ENCODE measurements at places on chromosomes 2 and 18.

GRCh38 chr2:228369400-228370031 lies 188.0 kb upstream of the SPHKAP start:
- no peak for DNase-seq

GRCh38 chr18:44841752-44842587 lies 161.3 kb downstream of the SETBP1 start:
- DNase-seq = no peak

GRCh38 chr18:70994116-70994515 lies 705.3 kb downstream of the SOCS6 start:
- DNase-seq = no peak

- DNase-seq = no peak
These were observed 225.9 kb downstream of the C1D start for GRCh38 chr2:67836866-67837265.

GRCh38 chr2:123077101-123077500 lies 948.0 kb upstream of the CNTNAP5 start:
- no peak for DNase-seq

DNA sequence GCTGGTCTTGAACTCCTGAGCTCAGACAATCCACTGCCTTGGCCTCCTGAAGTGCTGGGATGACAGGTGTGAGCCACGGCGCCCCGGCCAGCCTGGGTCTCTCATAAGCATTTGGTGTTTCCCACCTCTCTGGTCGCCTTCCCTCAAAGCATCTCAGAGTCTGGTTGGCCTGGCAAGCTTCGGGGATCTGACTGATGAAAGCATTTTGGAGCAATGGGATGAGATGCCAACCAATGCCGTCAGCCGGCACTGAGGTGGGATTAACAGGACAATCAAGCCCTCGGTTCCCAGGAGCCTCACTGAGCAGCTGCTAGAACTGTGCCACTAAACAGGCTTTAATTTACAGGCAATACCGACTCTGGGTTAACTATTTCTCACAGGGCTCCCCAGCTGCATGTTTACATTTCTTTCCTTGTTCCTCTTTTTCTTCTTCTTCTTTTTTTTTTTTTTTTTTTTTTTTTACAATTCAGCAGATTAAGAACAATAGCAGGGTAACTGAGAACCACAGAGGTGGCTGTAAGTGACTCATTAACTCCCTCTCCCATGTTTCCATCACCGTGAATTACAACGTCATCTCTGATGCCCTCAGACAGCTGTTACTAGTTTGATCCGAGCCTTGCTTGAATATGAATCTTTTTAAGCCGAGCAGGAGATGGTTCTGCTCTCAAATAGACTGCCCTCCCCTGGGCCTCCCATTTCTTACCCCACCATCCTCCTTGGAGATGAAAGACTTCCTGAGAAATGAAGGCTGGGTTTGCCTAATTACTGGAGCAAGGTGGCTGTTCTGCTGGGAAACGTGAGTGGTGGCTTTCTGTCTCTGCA lies 37.9 kb downstream of the ODC1 start:
- DNase-seq = no peak

Measured in globus pallidus (tissue), 1 donor.